Memory B cell (primary cell): ENCODE measurements at places on chromosomes 7 and 10.

DNA sequence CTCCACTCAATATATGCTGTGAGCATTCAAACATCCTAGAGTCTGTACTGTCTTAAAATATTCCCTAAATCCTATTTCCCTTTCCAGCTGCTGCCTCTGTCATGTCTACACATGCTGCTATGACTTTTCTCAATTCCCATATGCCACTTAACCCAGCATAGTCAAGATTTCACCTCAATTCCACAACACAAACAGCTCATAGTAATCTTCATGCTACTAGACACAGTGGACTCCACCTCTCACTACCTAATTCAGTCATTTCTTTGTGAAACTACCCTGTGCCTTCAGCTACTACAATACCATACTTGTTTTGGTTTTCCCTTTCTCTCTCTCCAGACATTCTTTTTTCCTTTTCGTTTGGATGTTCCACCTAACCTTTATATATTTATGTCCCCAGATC, 45.5 kb downstream of the GSAP start:
- H3K4me1 ChIP-seq = peaks cover 3% of the 10 kb centered on the region
- H3K4me3 ChIP-seq = no peak overlapping the region
- H3K36me3 ChIP-seq = peaks cover 35% of the 10 kb centered on the region
- DNase-seq = no peak
- no peaks in the 10 kb centered on the region for H3K27me3 ChIP-seq

GRCh38 chr10:126704649-126705048, 34.2 kb upstream of the C10orf90 start:
- H3K4me1 ChIP-seq = no peaks in the 10 kb centered on the region
- no peaks in the 10 kb centered on the region for H3K27me3 ChIP-seq
- no peak for DNase-seq
- no peak overlapping the region for H3K4me3 ChIP-seq
- no peak overlapping the region for H3K27ac ChIP-seq

DNA sequence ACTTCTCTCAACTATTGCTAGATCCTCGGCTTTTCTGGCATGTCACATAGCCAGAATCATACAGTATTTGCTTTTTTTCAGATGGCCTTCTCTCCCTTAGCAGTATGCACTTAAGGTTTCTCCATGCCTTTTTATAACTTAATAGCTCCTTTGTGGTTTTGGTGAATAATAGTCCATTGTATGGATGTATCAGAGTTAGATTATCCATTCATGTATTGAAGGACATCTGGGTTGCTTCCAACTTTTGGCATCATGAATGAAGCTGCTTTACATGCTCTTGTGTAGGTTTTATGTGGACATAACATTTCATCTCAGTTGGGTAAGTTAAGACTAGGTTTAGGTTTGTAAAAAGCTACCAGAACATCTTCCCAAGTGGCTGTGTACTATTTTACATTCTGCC, 4.6 kb downstream of the ATP5F1C start:
- no peaks in the 10 kb centered on the region for H3K27me3 ChIP-seq
- peaks cover 42% of the 10 kb centered on the region for H3K4me1 ChIP-seq
- no peak for DNase-seq

DNA sequence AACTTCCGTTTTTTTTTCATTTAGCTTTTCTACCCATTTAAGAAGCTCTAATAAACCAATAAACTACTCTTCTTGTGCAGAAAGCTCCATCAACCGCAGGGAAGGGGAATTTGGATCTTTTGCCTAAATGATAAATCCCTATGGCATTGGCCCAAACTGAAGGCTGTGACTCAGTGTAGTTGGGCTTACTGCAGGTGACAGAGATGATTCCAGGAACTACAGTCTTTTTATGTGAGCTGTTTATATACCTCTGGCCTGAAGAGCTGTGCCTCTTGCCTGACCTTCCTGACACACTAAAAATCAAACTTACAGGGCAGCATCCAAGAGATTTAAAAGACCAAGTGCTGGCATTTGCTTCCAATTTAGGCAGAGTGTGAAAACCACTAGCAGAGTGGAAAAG, 25.2 kb downstream of the ABCB1 start:
- peaks cover 3% of the 10 kb centered on the region for H3K27me3 ChIP-seq
- H3K4me3 ChIP-seq = no peak overlapping the region
- peaks cover 3% of the 10 kb centered on the region for H3K36me3 ChIP-seq
- no peak for DNase-seq

DNA sequence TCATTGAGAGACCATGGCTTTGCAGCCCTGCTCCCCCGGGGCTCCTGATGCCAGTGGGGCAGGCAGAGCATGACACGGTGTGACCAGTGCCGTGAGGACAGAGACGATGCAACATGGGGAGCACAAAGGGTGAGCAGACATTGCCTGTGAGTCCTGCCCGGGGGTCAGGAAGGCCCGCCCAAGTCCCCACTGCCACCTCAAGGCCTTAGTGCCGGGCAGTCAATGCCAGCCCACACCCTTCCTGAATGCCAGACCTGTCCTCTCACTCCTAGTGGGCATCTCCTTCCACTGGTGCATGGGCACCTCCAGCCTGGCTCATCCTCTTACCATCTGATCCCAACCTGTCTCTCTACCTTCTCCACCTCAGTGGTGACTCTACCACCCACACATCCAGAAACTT, 157.9 kb upstream of the ZMIZ1 start:
- no peak for DNase-seq
- H3K36me3 ChIP-seq = no peaks in the 10 kb centered on the region
- no peak overlapping the region for H3K4me3 ChIP-seq
- H3K27me3 ChIP-seq = peaks cover 10% of the 10 kb centered on the region

GRCh38 chr10:11382187-11382586, 229.3 kb downstream of the USP6NL start:
- H3K4me1 ChIP-seq = peaks cover 18% of the 10 kb centered on the region
- H3K27ac ChIP-seq = no peak overlapping the region
- peaks cover 1% of the 10 kb centered on the region for H3K27me3 ChIP-seq
- H3K4me3 ChIP-seq = no peak overlapping the region

- H3K27ac ChIP-seq = no peak overlapping the region
- no peaks in the 10 kb centered on the region for H3K4me1 ChIP-seq
- H3K36me3 ChIP-seq = no peaks in the 10 kb centered on the region
- no peak overlapping the region for H3K4me3 ChIP-seq
- DNase-seq = no peak
Measured at GRCh38 chr10:69626826-69627225, 3.2 kb upstream of the FAM241B start.

DNA sequence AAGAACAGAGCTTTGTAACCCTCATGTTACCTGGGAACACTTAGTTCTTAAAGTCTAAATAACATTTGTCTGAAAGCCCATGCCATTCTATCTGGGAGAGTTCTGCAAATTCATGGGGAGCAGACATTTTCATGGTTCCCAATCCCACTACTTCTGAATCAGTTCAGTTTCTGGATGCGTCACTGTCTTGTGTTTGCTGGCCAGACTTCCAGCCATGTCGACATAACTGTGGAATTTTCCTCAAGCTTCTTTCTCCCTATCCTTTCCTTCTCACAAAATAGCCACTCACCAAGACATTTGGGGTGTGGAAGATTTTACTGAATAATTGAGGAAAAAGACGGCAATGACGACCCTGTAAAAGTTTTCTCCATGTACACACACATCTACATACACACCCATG, 272.5 kb downstream of the NEBL start:
- H3K36me3 ChIP-seq = no peaks in the 10 kb centered on the region
- H3K4me1 ChIP-seq = no peaks in the 10 kb centered on the region
- no peaks in the 10 kb centered on the region for H3K27me3 ChIP-seq
- no peak overlapping the region for H3K4me3 ChIP-seq
- no peak overlapping the region for H3K27ac ChIP-seq

DNA sequence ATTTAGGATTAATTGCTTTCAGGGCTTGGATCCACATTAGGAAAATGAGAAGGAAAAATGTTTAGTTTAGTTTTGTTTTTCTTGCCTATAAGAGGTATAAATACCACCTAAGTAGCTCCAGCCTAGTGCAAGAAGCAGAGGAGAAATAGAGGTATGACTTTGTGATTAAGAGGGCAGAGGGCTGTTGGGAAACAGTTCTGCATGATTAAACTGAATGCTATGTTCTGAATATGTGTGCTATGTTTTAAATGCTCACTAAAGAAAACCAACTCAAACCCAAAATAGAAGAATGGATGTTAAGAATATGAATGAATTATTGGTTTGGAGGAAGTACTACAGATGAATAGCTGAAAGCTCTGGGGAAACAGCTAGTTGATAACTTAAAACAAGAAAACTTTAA, 7.6 kb downstream of the CALCR start:
- DNase-seq = no peak
- peaks cover 7% of the 10 kb centered on the region for H3K4me1 ChIP-seq
- H3K27me3 ChIP-seq = peaks cover 2% of the 10 kb centered on the region
- H3K4me3 ChIP-seq = no peak overlapping the region
- H3K36me3 ChIP-seq = no peaks in the 10 kb centered on the region

DNA sequence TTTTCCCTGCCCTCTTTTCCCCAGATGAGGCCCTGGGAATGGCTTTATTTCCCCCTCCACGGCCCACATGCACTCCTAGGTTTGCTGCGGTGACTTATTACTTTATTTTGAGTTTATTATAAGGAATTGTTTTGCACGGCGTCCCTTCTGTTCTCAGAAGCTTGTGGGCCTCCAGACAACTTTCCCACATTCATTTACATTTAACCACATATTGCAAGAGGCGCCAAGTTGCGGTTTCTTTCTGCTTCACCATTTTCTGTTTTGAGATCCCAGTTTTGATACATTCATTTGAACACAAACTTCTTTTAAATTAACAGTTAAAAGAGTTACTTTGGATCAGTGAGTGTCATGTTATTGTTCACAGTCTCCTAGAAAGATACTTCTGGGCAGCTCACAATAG, 532.5 kb upstream of the MGMT start:
- H3K27me3 ChIP-seq = peaks cover 5% of the 10 kb centered on the region
- no peak overlapping the region for H3K27ac ChIP-seq
- no peak overlapping the region for H3K4me3 ChIP-seq

GRCh38 chr7:106367018-106367420, 82.2 kb upstream of the NAMPT start:
- no peak overlapping the region for H3K27ac ChIP-seq
- DNase-seq = no peak
- no peaks in the 10 kb centered on the region for H3K4me1 ChIP-seq
- H3K4me3 ChIP-seq = no peak overlapping the region
- H3K27me3 ChIP-seq = peaks cover 2% of the 10 kb centered on the region

DNA sequence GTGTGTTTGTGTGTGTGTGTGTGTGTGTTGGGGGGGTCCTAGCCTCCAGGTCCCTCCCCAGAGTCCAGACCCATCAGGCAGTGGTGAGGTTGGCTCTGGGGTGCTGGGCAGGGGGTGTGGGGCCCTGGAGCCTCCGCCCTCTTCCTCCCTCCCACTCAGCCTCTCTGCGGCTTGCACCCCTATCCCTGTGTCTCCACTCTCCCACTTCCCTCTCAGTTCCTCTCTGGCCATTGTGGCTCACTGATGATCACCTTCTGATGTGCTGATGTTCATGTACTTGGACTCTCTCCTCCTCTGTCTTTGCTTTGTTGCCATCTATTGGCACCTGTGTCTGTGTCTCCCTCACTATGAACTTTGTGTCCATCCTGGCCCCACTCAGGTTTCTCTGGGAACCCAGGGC, 298.7 kb downstream of the ZEB1 start:
- H3K27me3 ChIP-seq = peaks cover 12% of the 10 kb centered on the region
- no peak overlapping the region for H3K27ac ChIP-seq
- DNase-seq = no peak
- H3K4me3 ChIP-seq = no peak overlapping the region

DNA sequence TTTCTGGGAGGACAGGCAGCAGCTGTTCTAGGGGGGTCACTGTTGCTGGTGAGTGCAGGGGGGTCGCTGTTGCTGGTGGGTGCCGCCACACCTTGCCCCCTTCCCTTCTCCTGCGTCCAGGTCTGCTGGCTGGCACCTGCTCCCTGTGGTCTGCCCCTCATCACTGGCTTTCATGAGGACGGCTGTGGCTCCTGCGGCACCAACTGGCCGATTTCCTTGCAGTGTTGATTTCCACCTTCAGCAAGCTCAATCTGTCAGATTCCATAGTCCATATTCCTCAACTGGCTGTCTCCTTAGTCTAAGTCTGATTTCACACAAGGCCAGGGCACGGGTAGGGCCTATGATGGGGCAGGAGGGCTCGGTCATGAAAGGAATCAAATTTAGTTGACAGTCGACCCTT, 23.4 kb upstream of the GRB10 start:
- peaks cover 9% of the 10 kb centered on the region for H3K27me3 ChIP-seq
- H3K4me3 ChIP-seq = no peak overlapping the region
- no peak for DNase-seq

GRCh38 chr7:44541-44896, 147.9 kb upstream of the FAM20C start:
- H3K4me3 ChIP-seq = no peak overlapping the region
- no peaks in the 10 kb centered on the region for H3K4me1 ChIP-seq
- H3K36me3 ChIP-seq = no peaks in the 10 kb centered on the region
- peaks cover 24% of the 10 kb centered on the region for H3K27me3 ChIP-seq
- DNase-seq = no peak

- no peak for DNase-seq
- no peak overlapping the region for H3K4me3 ChIP-seq
- no peaks in the 10 kb centered on the region for H3K36me3 ChIP-seq
- H3K4me1 ChIP-seq = peaks cover 2% of the 10 kb centered on the region
- H3K27ac ChIP-seq = no peak overlapping the region
- H3K27me3 ChIP-seq = peaks cover 6% of the 10 kb centered on the region
Measured at GRCh38 chr7:12564996-12565764, 5.3 kb upstream of the SCIN start.

GRCh38 chr10:128178302-128178958, 52.2 kb upstream of the MKI67 start:
- H3K27me3 ChIP-seq = peaks cover 5% of the 10 kb centered on the region
- H3K27ac ChIP-seq = no peak overlapping the region
- H3K36me3 ChIP-seq = peaks cover 8% of the 10 kb centered on the region
- peaks cover 6% of the 10 kb centered on the region for H3K4me1 ChIP-seq

DNA sequence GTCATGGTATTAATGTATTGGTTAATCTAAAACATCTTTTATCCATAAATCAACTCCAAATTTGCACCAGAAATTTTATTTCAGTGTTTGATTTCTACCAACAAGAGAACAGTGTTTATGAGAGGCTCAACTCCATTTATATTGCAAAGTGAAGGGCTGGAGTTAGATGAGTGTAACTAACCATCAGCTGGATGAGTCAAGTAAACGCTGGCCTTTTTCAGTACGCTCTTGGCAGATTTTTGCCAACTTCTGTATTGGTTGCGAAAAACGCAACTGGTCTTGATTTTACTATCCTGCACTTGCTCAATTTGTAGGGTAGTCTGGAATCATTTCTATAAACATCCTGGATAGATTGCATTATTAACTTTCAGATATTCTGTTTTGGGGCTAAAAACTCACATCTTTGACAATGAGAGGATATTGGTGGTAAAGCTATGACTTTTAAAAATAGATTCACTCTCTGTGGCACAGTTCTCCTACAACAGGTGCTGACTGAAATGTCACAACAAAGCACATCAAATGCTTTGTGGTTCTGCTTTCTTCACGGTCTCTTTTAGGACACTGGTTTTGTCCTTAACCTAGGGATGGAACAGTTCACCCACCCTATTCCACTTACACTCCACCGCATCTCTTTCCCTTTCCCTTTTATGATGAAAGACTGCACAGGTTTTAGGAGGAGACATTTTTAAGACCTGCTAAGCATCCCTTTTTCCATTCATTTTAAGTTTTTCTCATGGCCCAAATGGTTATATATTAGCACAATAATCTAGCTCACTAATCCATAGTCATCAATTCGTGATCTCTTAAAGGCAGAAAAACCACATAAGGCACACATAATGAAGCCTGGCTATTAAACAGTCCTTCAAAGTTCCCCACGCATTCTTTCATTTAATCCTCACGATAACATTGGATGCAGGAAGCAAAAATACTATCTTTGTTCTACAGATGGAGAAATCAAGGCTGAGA, 12.8 kb downstream of the CACNA2D1 start:
- no peak overlapping the region for H3K27ac ChIP-seq
- no peak overlapping the region for H3K4me3 ChIP-seq
- no peak for DNase-seq
- H3K27me3 ChIP-seq = no peaks in the 10 kb centered on the region

- H3K4me1 ChIP-seq = no peaks in the 10 kb centered on the region
- no peak overlapping the region for H3K27ac ChIP-seq
- peaks cover 2% of the 10 kb centered on the region for H3K27me3 ChIP-seq
- no peaks in the 10 kb centered on the region for H3K36me3 ChIP-seq
- DNase-seq = no peak
Measured at GRCh38 chr7:28621369-28621841, 209.1 kb downstream of the CREB5 start.
